ENCODE measurements at places on chromosomes 7 and 10.

GRCh38 chr10:6781133-6781770 lies 201.2 kb upstream of the PRKCQ start:
- no peak for DNase-seq

- no peak for DNase-seq
Measured at GRCh38 chr7:95473276-95473985, 12.3 kb upstream of the ASB4 start.

- no peak for DNase-seq
Measured at GRCh38 chr7:100555701-100556100, 16.7 kb downstream of the AGFG2 start.

DNA sequence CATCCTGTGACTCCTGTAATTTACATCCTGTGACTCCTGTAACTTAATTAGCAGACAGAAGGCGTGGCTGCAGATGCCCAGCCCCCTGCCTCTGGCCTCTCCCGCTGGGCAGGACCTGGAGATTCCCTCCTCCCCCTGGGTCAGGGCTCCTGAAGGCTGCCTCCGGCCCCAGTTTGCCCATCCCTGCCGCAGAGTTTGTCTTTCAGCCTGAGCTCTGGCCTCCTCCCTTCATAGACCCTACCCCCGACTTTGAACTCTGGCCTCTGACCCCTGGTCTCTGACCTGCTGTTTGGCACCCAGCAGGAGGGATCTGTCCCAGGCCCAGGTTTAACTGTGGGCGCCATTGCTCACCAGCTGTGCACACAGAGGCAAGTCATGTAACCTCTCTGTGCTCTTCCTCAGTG lies 45.6 kb downstream of the ELFN1 start:
- DNase-seq = no peak

DNA sequence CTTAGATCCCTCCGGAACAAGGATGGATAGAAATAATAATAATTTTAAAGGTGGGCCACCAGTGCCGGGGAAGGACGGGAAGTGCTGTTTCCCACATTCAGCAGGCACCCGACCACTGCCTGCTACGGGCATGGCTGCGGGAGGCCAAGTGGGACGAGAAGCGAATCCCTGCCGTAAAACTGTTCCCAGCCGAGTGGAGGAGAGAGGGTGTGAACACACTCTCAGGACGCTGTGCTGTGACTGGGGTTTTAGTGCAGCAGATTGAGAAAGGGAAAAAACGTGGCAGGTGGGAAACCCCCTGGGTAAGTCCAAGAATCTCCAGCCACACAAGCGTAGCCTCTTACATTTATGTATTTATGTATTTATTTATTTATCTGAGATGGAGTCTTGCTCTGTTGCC lies 158.8 kb downstream of the DNAJB6 start:
- no peak for DNase-seq

- no peak for DNase-seq
Measured at GRCh38 chr7:87608431-87608830, 7.7 kb upstream of the ABCB1 start.

DNA sequence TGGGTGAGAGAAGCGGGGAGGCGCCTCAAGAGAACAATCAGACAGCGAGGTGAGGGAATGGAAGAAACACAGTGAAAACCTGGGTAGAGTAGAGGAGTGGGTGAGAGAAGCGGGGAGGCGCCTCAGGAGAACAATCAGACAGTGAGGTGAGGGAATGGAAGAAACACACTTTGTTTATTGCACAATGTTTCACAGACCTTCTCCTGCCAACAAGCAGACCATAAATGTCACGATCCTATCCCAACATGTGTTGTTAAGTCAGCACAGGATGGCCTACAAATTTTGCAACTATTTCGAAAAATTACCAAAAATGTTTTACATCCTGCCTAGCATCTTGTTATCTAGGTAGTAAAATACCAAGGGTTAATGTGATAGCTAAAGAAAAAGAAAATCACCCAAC lies 115.3 kb downstream of the JAZF1 start:
- no peak for DNase-seq

GRCh38 chr10:19944911-19945663 lies 128.9 kb downstream of the PLXDC2 start:
- no peak for DNase-seq

GRCh38 chr10:124671486-124672075 lies 72.6 kb downstream of the FAM53B start:
- DNase-seq = no peak

DNA sequence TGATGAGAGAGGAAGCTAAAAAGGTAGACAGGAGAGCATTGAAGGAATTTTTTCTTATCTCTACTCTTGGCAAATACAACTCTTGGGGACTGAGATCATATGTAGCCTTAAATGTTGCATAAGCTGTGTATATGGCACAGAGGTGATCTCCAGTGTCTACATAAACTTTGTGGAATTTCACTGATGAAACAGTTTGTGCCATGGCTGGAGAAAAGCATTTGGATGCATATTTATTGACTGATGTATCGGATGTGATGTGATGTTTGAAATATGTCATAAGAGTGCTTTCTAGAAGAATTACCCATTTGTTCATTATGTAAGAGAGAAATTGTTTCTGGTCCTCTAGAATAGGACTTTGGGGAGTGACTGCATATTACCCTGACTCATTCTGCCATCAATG lies 244.9 kb upstream of the LRRTM3 start:
- DNase-seq = no peak

- no peak for DNase-seq
Measured at GRCh38 chr7:2613931-2614600, 17.7 kb upstream of the TTYH3 start.

GRCh38 chr7:122553761-122554160 lies 145.2 kb downstream of the RNF133 start:
- DNase-seq = no peak

- no peak for DNase-seq
Measured at GRCh38 chr7:13057462-13058200, 370.2 kb downstream of the ARL4A start.

DNA sequence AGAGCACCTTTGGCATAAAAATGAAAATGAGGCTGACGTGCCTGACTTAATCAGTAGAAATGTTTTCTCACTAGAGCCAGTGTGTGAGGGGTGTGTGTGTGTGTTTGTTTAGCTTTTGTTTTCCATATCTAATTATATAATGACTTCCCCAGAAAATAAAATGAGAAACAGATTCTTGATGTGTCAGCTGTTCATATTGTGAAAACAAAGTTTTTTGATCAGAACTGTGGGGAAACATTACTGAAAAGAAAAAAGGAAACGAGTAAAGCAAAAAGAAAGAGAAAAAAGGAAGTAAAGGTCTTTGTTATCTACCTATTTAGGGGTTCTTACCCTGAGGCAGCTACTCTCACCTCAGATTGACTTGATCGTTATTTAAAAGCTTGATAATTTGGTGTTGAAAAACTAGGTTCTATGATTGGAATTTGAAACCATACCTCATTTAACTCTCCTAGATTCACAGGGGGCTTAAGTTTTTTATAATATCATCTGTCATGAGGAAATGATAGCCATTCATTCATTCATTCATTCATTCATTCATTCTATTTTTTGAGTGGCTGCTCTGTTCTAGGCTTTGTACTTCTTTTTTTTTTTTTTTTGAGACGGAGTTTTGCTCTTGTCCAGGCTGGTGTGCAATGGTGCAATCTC lies 58.0 kb downstream of the CREM start:
- no peak for DNase-seq

GRCh38 chr10:62323751-62324150 lies 50.4 kb upstream of the ZNF365 start:
- no peak for DNase-seq

- DNase-seq = no peak
Measured at GRCh38 chr7:151676759-151677158, 157.1 kb upstream of the RHEB start.

GRCh38 chr7:85471307-85471706 lies 284.5 kb upstream of the SEMA3D start:
- no peak for DNase-seq

DNA sequence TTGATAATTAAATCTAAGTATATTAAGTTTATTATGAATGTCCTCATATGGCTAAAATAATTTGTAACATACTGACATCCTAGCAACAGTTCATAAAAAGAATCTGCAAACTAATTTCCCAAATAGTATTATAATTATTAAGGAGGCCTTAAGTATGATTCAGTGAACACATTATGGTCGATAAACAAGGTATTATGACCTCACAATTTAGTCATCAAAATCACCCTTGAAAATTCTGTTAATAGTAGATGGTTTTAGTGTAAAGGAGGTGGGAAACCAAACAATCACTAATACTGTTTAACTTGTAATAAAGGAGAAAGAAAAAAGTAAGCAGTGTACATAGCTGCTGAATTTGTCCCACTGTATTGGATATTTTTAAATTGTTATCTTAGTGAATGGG lies 2.1 kb downstream of the ETV1 start:
- no peak for DNase-seq

- no peak for DNase-seq
Measured at GRCh38 chr10:124993736-124994451, 52.0 kb downstream of the ZRANB1 start.

GRCh38 chr10:3806603-3807002 lies 21.6 kb upstream of the KLF6 start:
- DNase-seq = no peak
